ENCODE measurements at places on chromosomes 11 and 22.

DNA sequence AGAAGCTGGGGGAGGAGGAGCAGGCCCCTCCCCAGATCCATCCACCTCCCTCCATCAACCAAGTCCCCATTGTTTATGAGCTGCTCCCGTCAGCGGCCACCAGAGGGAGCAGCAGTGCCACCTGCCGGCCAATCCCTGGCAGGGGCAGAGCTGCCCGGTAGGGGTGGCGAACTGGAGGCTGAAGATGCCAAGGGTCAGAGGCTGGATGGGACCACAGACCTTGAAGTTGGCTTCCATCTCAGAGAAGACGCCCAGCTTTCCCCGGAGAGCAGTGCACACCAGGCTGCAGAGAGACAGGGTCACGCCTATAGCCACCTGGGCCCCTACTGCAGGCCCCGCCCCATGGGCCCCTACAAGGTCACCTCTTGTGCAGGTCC, 3.6 kb downstream of the FIBP start:
- DNase-seq = peak; percentile 45

DNA sequence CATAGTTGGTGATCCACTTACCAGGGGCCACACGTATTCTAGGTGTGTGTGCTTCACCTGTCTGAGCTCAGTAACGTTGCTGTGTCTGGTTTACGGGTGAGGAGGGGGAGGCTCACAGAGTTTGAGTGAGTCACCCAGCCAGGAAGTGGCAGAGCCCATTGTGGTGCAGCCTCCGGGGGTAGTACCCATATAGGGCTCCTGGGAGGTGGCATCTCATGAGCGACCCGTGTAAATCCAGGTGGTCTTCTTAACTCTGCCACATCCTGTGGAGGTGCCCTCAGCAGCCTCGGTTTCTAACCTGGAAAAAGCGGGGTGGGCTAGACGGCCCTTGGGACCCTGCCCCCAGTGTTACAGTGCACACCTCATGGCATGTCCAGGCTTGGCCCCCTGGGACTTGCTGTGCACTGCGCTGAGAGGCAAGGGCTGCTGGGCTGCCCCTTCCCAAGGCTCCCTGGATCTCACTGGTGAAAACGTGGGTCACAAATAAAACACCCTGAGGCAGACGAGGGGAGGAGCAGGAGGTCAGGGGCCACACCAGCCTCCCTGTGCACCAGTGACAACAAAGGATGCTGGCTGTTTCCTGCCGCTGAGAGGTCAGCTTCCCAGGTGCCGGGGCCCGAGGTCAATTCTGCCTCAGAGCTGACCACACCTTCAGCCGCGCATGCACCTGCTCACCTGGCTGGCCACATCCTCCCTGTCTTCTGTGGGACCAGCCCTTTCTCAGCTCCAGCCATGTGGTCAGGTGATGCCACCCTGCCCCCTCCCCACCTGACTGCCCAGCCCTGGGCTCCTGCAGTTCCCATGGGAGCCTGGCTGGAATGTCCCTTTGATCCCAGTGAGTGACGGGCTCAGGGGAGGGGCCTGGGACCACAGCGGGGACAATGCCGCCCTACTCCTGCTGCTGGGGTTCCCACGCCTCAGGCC, 305.1 kb downstream of the CTTN start:
- no peak for DNase-seq

DNA sequence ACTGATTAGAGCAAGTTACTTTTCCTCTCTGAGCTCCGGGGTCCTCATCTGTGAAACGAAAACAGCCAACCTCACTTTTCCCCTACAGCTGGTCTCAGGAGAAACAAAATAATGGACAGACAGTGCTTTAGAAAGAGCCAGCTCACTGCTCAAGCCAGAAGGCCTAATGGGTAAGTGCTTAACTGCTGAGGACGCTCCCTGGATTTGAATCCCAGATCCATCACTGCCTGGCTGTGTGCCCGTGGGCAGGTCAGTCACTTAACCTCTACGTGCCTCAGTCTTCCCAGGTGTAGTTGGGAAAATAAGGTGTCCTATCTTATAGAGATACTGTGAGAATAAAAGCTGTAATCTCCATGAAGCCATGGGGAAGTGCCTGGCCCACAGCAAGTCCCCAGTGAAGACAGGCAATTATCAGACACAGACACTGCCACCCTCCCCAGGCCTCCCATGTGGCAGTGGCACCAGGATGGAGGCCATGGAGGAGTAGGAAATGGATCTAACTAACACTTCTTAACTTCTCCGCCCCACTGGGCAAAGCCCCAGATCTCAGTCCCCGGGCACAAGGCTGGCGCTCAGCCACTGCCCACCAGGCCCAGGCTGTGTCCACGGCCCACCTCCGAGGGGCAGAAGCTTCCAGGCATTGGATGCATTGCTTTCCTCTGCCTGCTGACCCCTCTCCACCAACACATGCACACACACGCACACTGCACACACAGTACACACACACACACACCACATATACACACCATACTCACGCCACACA, 9.2 kb downstream of the TP53I11 start:
- DNase-seq = no peak

GRCh38 chr22:26712158-26712557, 54.8 kb downstream of the MIAT start:
- no peak for DNase-seq

DNA sequence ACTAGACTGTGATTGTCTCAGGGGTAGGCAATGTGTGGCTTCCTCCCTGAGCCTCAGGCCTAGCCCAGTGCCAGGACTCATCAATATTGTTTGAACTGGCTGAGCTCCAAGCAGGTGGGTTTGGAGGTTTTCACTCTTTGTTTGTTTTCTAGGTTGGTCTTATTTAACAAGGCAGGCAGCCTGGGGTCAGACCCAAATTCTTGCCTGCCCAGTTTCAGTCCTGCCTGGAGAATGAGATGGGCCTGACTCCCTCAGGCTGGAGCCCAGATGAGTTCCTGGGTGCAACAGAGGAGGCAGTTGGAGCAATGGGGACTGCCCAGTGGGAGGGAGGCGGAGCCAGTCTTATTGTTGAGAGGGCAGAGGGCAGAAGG, 28.3 kb upstream of the TP53I11 start:
- DNase-seq = no peak

DNA sequence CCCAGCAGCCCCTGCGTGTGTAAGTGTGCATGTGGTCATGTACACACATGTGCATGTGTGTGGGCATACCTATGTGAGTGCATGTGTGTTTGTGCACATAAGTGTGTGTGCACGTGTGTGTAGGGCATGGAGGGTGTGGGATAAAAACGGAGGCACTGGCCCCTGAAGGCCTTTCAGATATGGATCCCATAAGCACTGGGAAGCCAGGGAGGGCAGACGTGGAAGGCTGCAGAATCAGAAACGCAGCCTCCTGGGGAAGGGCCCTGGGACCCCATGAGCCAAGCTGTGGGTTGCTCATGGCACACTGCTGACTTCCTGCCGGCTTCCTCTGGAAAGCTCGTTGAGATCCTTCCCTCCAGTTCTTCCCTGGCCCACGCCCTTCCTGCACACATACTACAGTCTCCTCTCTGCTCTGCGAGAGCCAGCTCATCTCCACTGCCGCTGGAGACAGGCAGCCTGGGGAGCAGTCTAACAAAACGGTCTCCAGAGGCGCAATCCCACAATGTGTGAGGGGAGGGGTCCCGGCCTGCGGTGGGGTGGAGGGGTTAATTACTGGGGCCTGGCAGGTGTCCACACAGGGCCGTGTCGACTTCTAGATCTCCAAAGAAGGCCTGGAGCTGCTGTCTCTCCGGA, 435.2 kb upstream of the B3GAT1 start:
- DNase-seq = no peak
